ENCODE measurements at places on chromosomes 3 and 15.

GRCh38 chr3:28218917-28219198, 22.6 kb upstream of the CMC1 start:
- no peak for DNase-seq

- DNase-seq: no peak
Observed at GRCh38 chr3:45409921-45410320, 21.5 kb downstream of the LARS2 start.

DNA sequence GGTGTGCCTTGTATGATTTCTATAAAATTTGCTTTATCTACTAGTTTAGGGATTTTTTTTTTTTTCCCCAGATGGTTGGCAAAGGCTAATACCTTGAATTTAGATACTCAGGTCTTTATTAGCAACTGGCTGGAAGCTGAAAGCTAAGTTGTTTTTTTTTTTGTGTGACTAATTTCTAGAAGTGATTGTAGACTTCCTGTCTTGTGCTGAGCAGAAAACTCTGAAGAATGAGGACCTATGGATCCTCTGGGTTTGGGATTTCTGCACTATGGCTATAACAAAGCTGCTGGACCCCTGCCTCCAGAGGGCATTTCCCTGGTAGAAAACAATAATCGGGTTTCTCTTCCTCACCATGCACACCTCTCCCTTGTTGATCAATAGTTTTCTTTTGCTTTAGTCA, 10.0 kb downstream of the ARIH2 start:
- DNase-seq: no peak

DNA sequence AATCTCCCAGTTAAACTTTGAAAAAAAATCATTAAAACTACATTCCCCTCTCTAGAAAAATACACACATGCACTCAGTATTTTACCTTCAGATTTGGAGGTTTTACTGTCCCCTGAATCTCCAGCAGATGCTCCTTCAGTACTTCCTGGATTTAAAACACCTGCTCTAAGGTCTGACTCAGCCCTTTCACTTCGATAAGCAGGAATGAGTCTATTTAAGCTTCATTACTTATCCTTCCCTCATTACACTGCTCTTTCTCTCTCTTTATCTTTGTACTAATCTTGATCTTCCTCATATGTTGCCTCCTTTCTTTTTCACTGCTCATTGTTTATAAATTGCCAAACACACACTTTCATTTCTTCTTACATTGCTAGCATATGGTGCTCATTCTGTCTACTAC, 443.9 kb downstream of the DIPK2A start:
- no peak for DNase-seq

- DNase-seq: no peak
Observed at GRCh38 chr15:90173372-90173771, 27.8 kb upstream of the SEMA4B start.

DNA sequence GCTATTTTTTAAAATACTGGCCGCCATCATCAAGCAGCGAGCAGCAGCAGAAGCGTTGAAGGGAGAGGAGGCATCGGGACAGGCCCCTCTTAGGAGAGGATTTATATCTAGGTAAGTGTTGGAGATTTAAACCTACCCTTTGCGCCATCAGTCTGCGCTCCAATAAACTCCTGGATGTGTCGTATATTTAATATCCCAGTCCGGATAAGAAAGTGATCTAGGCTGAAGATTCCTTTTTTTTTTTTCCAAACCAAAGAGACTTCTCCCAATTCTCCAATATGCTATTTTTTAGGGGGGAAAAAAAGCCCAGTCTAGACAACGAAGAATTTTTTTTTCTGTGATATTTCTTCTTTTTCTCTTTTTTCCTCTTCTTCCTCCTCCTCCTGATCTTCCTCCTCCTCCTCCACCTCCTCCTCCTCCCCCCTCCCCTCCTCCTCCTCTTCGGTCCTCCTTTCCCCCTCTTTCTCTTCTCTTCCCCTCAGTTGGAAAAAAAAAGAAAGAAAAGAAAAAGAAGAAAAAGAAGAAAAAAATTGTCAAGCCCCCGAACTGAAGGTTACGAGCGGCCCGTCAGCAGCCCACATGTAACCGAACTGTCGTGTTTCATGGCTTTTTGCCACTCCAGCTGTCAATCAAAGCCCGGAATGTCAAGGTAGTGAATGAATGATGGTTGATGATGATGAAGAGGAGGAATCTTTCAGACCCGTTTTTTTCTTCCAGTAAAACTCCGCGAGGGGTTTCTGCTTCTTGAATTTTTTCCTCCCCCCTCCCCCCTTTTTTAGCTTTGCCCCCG, 835 bp downstream of the MEIS2 start:
- DNase-seq: no peak

DNA sequence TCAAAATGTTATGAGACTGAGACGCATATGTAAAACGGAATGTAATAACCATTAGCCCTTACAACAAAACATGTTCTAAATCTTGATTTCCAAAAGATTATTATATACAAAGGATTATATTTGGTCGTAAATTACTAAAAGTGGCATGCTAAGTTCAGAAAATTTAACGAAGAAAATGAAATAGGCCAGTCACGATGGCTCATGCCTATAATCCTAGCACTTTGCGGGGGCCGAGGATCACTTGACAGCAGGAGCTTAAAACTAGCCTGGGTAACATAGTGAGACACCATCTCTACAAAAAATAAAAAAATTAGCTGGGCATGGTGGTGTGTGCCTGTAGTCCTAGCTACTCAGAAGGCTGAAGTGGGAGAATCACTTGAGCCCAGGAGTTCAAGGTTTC, 29.0 kb downstream of the ACAD11 start:
- no peak for DNase-seq

- DNase-seq: no peak
Observed at GRCh38 chr3:150760431-150761200, 2.4 kb downstream of the SIAH2 start.

GRCh38 chr3:170355738-170356595, 1.5 kb upstream of the SKIL start:
- no peak for DNase-seq

DNA sequence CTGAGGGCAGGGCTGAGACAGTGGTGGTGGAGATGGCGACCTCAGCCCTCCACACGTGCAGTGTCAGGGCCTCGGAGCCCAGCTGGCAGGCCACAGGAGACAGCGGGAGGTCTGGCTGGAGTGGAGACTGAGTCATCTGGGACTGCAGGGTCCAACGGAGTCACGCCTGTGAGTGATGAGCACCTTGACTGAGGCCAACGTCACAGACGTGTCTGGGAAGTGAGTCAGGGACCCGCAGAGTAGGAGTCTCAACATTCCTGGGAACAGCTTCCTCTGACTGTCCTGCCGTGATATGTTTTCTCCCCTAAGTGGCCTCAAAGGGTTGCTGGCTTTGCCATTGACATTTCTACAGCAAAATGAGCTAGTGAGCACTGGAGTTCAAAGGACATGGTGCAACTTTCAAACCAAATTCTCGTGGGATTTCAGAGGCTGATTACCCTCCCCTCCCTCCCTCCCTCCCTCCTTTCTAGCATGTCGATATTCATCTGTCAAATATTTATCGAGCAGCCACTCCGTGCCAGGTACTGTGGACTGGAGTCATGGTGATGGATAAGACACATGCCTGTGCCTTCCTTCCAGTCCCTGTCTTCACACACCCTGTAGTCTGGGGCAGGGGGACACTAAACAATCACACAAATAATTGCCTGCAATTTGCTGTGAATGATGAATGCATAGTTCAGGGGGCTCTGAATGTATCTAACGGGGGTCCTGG, 53.3 kb upstream of the AMOTL2 start:
- DNase-seq: no peak

DNA sequence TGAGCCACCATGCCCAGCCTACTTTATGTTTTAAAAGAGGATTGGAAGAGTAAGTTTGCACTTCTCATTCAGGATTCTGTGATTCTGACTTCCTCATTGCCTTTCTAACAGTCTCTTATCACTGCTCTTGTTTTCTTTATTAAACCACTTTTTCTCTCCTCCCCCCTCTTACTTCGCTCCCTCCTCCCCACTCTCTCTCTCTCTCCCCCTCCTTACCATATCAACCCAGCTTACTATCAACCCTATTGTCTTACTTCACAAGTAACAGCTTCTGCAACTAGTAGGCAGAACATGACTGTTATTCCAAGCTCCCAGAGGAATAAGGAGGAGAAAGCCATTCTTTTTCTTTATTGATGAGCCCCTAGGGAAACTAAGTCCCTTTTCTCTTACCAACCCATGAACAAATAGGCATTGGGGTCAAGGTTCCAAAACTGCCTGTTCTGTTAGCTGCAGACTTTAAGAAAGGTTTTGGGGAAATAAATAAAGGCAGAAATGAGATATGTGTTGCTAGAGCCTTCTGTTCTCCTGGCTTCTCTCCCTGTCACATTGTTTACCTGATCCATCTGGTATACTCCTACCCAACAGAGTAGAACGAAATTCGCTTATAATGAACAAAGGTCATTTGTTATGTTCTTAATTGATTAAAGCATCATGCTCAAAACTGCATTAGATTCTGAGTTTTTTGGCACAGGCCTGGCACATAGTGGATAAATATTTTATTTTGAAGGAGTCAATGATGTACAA, 56.4 kb upstream of the RASGRP1 start:
- DNase-seq: no peak

GRCh38 chr3:55731741-55732140, 244.6 kb upstream of the WNT5A start:
- DNase-seq: no peak

- no peak for DNase-seq
Observed at GRCh38 chr3:39762537-39763070, 46.8 kb upstream of the MYRIP start.

GRCh38 chr3:12347301-12347700, 58.4 kb downstream of the PPARG start:
- DNase-seq: no peak

GRCh38 chr3:110680450-110680849, 391.2 kb upstream of the NECTIN3 start:
- no peak for DNase-seq

- no peak for DNase-seq
Observed at GRCh38 chr3:19775765-19776164, 158.3 kb downstream of the EFHB start.

DNA sequence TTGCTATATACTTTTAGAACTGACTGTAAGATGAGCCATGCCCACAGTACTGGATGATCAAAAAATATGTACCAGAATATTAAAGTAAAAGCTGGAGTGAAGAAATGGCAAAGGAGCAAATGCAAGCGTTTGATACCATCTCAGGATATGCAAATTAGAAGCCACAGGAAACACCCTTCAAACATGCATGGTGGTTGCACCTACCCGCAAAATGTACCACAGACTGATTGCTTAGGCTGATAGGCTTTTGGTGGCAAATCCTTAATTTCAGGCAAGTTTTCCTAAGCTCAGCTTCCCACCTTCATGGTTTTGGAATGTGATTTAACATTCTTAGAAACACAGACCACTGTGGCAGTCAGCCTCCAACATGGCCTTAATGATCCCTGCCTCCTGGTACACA, 149.0 kb downstream of the PDZRN3 start:
- DNase-seq: no peak

GRCh38 chr3:58725326-58725853, 58.8 kb upstream of the FAM3D start:
- no peak for DNase-seq

DNA sequence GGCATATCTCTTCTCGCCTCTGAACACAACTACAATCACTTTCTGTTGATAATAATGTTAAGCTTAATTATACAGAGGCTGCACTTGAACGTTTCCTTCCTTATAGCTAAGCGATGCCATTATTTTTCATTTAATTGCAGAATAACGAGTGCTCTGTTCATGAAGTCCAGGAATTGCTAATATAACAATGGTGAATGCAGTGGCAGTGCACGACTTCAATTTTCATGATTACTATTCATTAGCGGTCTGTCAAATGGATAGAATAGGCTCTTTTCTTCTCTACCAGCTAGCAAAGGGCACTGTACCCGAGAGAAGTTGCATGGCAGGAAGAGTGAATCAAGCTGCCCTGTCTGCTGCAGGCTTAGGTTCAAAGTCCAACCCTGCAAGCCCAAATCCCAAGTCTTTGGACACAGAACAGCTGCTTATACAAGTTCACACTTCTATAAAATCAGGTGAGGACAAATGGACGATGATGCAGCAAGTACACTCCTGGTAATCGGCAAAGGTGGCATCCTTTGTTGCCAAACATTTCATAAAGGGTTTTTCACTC, 75.6 kb downstream of the PDZRN3 start:
- no peak for DNase-seq

DNA sequence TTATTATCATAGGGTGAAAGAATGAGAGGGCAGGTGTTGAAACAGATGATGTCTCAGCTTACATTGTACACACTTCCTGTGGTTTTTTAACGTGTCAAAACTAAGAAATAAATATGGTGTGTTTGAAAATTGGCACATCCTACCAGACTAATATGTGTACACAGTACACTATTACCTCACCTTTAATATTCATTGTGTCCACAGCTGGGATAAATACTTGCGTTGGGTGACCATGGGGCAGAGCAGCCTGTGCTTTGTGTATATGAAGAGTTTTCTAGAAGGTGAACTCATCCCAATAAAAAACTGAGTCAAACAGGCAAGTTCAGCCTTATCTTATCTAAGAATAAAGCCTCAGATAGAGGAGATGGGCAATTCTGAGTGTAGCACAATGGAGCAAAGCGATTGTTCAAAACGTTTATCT, 17.3 kb downstream of the SUCNR1 start:
- no peak for DNase-seq

DNA sequence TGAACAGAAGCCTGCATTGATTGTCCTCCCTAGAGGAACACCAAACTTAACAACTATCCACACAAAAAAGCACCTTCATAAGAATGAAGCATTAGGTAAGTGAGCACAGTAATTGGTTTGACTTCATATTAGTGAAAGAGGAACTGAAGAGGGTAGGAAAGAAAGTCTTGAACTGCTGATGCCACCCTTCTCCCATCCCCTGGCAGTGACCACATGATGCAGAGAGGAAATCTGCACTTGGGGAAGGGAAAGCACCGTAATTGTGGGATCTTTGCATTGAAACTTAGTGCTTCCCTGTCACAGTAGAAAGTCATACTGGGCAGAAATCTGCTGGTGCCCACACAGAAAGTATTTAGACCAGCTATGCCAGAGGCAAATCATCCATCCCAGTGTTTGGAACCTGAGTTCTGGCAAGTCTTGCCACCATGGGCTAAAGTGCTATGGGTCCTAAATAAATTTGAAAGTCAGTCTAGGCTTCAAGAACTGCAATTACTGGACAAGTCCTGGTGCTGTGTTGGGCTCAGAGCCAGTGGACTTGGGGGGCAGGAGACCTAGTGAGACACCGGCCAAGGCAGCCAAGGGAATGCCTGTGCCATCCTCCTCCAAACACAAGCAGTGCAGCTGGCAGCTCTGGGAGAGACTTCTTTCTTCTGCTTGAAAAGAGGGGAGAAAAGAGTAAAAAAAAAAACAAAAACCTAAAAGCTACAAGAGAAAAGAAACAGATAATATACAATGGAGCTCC, 63.6 kb downstream of the SLC15A2 start:
- DNase-seq: no peak

GRCh38 chr3:125134952-125135351, 77.6 kb downstream of the SLC12A8 start:
- DNase-seq: no peak

- no peak for DNase-seq
Observed at GRCh38 chr3:136602818-136603217, 149.4 kb downstream of the STAG1 start.

Data from D721Med (cell line).